ENCODE measurements at places on chromosomes 3 and 15.

DNA sequence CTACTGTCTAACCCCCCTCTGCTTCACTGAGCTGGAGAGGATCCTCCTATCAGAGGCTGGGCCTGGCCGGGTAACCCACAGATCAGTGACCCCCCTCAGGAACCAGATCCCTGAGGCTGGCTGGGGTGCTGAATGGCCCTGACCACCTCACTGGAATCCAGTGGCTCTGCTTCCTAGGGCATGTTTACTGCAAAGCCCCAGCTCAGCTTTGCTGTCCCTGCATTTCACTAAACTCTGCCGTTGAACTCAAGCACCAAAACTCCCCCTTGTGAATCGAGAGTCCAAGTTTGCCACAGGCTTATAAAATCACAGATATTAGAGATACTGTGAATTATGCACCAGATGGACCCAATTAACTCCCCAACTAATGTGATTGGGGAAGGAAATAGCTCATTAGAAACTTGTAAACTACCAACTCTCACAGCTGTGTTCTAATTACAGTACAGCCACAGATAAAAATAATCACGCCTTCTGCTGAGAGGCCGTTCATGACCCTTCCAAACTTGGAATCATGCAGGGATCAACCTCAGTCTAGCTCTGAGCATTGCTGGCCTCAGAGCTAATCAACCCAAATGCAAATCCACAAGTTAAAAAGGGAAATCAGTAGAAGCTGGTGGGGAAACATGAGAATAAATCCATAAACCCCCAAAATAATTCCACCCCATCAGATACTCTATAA lies 47.0 kb downstream of the OCA2 start:
- no peak for DNase-seq

DNA sequence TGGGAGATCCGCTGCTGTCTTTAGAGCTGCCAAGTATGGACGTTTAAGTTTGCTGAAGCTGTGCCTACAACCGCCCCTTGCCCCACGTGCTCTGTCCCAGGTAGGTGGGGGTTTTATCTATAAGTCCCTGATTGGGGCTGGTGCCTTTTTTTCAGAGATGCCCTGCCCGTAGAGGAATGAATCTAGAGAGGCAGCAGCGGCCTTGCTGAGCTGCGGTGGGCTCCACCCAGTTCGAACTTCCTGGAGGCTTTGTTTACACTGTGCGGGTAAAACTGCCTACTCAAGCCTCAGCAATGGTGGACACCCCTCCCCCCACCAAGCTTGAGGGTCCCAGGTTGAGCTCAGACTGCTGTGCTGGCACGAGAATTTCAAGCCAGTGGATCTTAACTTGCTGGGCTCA lies 83.4 kb upstream of the FGF7 start:
- DNase-seq, result no peak

DNA sequence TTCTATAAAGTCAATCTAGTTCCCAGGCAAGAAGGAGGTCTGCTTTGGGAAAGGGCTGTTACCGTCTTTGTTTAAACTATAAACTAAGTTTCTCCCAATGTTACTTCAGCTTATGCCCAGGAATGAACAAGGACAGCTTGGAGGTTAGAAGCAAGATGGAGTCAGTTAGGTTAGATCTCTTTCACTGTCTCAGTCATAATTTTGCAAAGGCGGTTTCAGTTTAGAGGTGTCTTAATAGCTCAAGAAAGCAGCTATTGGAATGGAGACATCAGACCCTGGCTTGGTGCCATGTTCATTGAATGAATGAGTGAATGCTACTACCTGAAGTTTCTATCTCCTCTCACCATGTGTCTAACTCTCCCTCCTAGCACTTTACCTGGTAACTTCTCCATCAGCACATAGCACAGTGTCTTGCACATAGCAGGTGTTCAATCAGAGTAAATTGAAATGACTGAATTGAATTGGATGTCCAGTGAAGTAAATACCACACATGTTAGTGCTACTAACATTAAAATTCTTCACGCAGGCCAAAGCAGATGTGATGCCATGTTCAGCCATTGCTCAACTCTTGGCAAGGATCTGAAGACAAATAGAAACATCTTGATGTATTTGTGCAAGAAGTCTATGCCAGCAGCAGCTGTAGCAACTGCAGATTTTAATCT lies 28.2 kb downstream of the CLEC3B start:
- no peak for DNase-seq

DNA sequence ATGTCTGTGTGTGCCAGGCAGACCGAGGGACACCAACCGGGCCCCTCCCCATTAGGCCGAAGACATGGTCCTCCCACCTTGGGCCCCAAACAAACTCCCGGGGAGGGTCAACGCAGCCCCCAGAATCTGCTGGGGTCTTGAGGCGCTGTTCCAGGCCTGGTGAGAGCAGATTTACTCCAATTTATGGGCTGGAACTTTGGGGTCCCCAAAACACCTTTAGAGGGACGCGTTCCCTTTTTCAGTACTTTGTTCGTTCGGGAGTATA lies 2.4 kb downstream of the GATA2 start:
- DNase-seq, result no peak

GRCh38 chr15:81118361-81118760 lies 15.7 kb upstream of the CFAP161 start:
- DNase-seq, result no peak

- peak; percentile 13 for DNase-seq
Measured at GRCh38 chr3:113495035-113495434, 19.9 kb downstream of the SPICE1 start.

- DNase-seq, result no peak
Measured at GRCh38 chr15:28914483-28915023, 28.8 kb downstream of the APBA2 start.

DNA sequence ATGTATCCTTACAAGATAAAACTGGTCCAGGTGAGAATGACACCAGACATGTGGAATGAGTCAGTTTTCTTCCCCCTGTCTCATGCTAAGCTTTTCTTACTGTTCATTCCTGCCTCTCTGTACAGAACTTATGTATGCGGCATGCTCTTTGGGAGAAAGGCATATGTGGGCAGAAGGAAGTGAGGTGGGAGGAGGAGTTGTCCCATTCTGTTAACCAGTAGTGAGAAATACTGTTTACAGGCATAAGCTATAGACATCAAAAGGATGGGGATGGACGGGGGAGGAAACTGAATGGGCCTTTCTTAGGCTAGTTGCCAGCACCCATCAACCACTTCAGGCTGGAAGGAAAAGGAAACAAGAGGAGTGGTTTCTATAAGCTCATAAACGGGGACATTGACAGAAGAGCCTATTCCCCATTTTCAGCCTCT lies 143.6 kb upstream of the BHLHE40 start:
- DNase-seq, result no peak

- no peak for DNase-seq
Measured at GRCh38 chr15:67174446-67174845, 80.0 kb downstream of the AAGAB start.

DNA sequence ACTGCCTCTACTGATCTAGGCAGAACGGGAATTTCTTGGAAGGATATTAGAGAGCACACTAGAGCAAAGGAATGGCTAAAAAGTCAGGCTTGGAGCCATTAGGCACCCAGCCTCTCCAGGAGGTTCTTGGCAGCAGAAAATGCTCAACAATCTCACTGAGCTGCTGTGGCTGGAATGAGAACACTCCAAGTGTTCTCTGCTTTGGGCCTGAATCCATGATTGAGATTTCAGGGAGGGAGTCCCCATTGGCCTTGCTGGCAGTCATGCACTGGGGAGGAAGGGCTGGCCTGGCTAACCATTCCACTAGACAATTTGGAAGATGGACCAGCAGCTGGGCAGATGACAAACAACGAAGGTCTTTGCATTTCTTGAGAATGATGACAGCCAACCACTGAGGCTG lies 362.6 kb downstream of the SHQ1 start:
- DNase-seq, result no peak

- DNase-seq, result no peak
Measured at GRCh38 chr3:110015231-110015963, 678.1 kb upstream of the DPPA4 start.

GRCh38 chr3:76582632-76583378 lies 457.1 kb upstream of the ROBO2 start:
- no peak for DNase-seq

DNA sequence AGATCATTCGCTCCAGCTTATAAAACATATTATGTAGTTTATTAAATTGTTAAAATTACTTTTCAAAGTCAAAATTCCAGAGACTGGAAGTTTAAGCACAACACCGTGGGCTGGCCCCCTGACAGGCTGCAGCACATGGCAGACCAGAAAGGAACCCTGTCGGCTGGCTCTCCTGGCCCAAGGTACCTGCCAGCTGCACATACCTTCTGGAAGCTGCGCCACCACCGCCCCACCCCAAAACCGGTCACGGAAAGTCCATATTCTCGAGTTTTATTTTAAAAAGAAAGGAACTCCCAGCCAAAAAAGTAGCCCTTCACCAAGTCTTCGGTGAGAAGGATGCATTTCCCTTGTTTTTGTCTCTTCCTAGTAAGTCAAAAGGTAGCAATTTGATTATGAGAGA lies 94.6 kb downstream of the FOXP1 start:
- DNase-seq, result no peak

DNA sequence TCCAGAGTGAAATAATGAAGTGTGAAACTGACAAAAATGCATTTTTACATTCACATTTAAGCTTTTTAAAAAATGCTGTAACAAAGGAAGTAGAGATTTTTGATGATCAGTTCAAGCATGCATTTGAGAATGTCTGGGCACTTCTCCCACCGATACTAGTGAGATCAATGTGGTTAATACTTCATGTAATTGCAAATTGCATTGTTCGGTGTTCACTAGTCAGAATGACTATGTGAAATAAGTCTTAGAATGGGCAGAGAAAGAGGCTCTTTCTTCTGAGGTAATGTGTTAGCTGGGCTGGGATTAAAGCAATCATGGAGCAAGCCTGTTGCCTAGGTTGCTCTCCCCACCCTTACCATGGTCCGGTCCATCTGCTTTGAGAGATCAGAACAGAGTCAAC lies 587.0 kb upstream of the GRM7 start:
- DNase-seq, result no peak

- DNase-seq, result no peak
Measured at GRCh38 chr3:131819381-131820055, 215.3 kb downstream of the CPNE4 start.

DNA sequence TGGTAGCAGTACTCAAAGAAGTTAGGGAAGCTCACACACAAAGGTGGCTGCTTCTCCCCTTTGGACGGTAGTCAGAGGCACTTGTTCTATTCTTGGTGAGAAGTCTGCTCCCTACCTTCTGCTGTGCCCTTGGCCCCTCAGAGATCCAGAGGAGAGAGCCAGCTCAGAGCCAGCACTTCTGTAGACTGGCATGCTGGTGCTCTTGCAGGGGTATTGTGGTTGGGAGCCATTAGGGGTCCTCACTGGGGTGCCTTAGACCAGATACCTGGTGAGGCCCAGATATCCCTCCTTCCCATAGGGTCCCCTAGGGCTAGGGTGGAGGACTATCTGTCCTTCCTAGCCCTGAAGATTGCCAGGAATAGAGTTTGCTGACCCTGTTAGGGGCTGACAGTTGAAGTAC lies 140.6 kb downstream of the EEFSEC start:
- DNase-seq, result no peak

DNA sequence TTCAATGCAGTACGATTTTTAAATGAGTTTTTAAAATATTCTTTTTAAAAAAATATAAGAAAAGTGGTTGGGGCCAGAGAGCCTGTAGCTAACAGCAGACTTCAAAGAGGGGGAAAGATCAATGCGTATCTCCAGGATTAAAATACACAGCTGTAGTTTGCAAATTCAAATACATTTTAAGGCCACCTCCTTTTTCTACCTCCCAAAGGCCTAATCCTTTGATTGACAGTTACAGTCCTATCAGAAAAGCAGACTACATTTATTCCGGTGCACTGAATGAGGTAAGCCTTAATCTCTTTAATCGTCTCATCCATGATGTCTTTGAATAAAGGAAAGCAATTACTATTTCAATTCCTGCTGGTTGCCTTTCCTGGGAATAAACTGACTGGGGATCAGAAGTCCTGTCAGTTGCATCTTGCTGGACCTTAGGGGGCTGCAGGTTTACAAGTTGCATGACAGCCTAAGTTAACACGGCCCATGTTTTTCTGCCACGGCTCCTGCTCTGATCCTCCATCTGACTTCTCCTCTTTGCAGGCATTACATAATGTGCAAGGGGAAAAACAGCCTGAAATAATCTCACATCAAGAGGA lies 51.7 kb downstream of the CADPS start:
- DNase-seq, result no peak

- peak; percentile 22 for DNase-seq
Measured at GRCh38 chr3:150761831-150762661, 923 bp downstream of the SIAH2 start.

DNA sequence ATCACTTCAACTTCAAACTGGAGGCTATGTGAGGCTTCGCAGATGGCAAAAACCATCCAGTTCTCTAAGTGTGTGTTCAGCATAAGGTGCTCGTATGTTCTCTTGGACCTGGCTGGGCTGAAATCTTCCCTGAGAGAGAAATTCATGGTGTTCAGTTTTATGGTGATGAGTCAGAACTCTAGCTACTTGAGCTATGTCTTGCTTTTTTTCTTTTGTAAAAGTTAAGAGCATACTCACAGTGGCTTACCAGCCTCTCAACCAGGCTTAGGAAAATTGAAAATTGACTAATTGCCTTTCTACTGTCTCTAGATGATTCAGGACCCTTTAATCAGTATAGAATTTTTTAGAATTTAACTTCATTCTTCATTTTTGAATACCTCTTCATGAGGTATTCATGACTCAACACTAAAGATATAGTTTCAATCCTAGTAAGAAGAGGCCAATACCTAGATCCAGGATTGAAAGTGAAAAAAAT lies 617.5 kb downstream of the TBL1XR1 start:
- no peak for DNase-seq

GRCh38 chr3:70308760-70309159 lies 3.7 kb downstream of the MDFIC2 start:
- no peak for DNase-seq

DNA sequence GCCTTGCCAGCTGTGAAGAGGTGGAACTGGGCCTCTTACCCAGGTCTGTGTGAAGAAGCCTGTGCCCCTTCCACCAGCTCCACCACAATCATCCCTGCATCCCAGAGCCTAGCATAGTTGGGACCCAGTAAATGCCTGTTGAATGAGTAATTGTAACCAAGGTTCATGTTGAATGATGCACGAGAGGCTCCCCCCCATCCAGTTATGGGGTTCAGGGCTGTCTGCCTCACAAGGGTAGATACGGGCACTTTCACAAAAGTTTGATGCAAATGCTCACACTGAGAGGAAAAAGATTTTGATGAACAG lies 29.5 kb upstream of the TSEN2 start:
- no peak for DNase-seq

GRCh38 chr3:2114617-2115275 lies 16.1 kb downstream of the CNTN4 start:
- no peak for DNase-seq

GRCh38 chr3:16145176-16145575 lies 29.3 kb upstream of the GALNT15 start:
- DNase-seq, result no peak

DNA sequence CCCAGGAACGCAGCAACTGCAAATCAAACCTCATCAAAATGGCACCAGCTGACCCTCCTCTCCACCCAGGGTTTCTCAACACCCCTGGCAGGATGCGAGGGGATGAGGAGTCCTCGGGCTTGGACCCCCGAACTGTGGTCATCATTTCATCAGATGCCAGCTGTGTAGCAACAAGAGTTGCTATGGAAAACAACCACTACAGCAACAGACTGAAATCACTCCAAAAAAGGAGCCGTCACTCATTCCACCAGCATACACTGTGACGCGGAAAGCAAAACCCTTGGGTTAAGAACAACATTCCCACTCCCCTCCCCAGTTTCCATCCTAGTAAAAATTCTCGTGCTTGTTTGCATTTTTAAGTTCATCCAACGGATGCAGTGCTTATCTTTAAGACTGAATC lies 40.1 kb downstream of the VGLL4 start:
- DNase-seq, result no peak

GRCh38 chr3:107945417-107946094 lies 145.3 kb downstream of the CD47 start:
- no peak for DNase-seq
